Left ventricle myocardium inferior (tissue), 1 donor: ENCODE measurements at places on chromosomes 1 and 21. TPM values are rescaled to one million over a fixed set of nuclear protein-coding genes. Genes with fewer than 3 reads are reported as not detected.
A peak's percentile ranks its signal among the peaks of the same experiment; 100 is the strongest.

DNA sequence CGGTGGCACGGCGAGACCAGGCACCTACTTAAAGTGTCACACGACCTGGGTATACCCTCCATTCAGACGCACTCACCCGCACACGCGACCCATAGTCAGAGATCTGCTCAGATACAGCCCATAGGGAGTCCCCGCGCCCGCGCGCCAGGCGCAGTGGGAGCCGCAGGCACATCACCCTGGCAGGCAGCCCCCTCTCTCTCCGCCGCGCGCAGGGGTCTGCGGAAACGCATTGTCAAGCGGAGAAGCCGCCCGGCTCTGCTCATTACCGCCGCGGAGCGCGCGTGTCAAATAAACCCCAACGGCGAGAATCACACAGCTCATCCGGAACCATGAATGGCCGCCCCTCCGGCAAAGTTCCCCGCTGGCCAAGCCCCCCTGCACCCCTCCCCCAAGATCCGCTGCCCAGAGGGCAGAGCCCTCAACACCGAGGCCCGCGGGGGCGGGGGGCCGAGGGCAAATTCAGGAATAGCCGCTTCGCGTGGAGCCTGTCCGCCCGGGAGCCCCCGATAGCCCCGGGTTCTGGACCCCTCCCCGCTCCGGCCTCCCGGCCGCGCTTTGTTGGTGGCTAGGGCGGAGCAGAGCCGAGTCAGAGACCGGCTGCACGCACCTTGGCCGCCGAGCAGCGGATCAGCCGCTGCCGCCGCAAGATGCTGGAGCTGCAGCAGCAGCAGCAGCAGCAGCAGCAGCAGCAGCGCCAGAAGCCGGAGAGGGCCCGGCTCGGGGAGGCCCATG lies 522 bp downstream of the LRP8 start:
- DNase-seq, result no peak

- no peak for DNase-seq
Measured at GRCh38 chr1:211529453-211529852, 37.5 kb upstream of the RD3 start.

GRCh38 chr1:113048064-113048463 lies 24.9 kb upstream of the LRIG2 start:
- DNase-seq, result no peak

GRCh38 chr21:36076878-36077655 lies 7.2 kb downstream of the CBR1 start:
- no peak for DNase-seq

DNA sequence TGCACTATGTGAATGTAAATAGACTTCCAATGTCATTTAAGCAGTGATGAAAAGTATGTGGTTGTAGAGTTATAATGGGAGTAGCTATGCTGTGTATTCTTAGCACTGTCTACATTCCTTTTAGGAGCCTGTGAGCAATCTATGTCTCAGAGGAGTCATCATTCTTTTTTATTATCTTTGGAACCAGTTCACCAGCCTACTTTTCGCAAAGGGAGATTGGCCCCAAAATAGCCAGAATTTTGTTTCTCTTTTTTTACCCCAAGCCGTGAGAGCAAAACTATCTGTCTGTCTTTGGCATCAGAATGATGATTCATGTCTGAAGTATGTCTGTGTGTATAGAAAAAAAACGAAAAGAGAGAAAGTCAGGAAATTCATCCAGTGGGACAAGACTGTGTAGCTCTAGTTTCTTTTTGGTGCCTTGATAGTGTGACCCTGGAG lies 44.2 kb downstream of the OSBPL9 start:
- DNase-seq, result no peak

DNA sequence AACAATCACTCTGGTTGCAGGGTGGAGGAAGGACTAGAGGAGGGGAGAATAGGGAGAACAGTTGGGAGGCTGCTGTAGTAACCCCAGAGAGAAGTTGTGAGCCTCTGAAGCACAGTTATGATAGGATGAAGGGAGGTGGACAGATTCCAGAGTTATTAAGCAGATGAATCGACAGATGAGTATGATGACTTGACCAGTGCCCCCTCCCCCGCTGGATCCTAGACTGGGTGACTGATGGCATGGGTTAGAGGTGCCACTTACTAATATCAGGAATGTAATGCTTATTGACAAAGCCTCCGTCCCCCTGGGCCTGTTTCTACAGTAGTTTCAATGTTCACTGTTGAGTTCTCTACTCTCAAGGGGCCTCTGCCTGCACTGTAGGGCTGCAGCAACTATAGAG lies 14.0 kb upstream of the TIPRL start:
- no peak for DNase-seq

GRCh38 chr1:221276896-221277409 lies 397.7 kb downstream of the HLX start:
- no peak for DNase-seq

DNA sequence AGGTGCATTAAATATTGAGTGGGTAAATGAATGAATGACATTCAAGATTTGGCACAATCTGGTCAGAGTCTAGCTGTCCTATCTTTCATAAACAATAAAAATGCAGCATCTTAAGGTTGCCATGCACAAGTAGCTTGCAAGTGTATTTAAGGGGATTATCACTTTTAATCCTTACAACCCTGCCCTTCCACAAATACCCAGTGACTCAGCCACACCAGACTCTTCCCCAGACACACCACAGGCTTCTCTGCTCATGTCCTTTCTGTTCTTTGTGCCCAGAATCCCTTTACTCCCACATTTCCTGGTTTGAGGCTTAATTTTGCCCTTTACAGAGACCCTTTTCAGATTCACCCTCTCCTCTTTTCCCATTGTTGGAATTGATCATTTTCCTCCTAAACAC lies 59.8 kb downstream of the KIRREL1 start:
- DNase-seq, result no peak

DNA sequence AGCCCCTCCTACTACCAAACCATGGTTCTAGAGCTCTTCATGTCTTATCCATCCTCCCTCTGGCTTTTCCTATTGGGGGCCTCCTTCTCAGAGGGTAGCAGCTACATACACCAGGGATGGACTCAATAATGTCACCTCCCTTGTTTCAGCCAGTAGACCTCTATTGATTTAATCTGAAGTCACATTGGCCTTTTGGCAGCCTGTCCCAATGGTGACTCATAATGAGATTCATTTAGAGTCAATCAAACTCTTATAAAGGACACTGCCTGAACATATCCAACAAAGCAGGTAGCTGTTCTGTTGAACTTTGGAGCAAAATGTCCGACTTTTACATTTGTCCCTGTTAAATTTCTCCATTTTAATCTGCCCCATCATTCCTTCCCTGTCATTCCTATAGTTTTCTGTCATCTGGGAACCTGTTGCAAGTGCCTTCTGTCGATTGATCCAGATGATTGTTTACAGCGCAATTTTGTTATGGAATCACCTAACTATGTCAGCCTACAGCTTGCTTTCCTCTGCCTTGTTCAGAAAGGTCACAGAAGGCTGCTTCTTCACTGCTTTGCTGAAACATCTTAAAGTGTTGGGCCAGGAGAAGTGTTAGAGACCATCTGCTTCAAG lies 105.9 kb downstream of the ETS2 start:
- no peak for DNase-seq

DNA sequence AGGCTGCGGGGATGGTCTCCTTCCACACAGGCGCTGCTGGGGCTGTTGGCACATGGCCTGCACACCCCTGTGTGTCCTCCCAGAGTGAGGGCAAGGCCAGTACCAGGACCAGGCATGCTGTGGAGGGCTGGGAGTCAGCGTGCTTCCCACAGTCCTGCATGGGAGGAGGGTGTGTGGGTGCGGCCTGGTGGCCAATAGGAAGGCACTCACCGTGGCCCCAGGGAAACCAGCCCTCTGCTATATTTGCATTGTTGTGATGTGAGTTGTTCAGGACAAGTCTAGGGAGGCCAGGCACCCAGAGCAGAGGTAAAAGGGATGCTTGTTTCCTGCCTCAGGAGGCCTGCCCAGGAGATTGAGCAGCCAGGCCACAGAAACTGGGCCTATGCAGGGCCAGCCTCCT lies 59.5 kb downstream of the S100B start:
- no peak for DNase-seq

The PGBD2 gene
- total RNA-seq, result 3.9 TPM

The GUCA2B gene
- total RNA-seq, result not detected

The GNG12 gene
- 35.1 TPM for total RNA-seq

The TSACC gene
- 0.58 TPM for total RNA-seq

DNA sequence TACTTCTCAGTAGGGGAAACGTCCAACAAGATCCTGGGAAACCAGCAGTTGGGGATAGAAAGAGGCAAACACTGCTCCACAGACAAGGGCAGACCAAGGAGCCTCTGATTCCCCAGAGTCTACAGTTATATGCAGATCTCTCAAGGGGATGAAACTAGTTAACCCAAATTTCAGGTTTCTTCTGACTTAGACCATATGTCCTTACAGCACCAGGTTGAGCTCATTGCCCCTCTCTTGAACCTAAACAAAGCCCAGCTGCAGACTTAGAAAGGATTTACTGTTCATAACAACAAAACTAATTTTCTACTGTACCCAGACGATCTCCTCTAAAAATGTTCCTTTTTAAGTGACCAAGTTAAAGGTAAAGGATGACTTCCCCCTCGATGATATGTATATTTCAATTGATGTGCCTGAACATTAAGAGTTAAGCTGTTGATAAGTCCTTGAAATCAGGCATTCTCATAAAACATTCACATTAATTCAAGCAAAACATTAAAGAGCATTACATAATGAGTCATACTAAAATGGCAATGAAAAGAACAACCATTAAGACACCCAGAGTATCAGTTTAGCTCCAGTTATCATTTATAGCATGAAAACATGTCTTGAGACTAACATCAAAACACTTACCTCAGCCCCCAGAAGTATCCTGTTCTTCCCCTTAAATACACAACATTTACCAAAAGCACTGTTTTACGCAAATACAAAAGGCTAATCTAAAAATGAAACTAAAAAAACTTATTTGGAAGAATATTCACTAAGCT lies 24.1 kb downstream of the SMYD3 start:
- no peak for DNase-seq

The AJAP1 gene
- 0.16 TPM for total RNA-seq

- no peak for DNase-seq
Measured at GRCh38 chr1:112502826-112503225, 5.9 kb upstream of the WNT2B start.

- no peak for DNase-seq
Measured at GRCh38 chr1:177384461-177384860, 213.7 kb downstream of the BRINP2 start.

GRCh38 chr1:221583465-221583864 lies 158.4 kb downstream of the DUSP10 start:
- no peak for DNase-seq

DNA sequence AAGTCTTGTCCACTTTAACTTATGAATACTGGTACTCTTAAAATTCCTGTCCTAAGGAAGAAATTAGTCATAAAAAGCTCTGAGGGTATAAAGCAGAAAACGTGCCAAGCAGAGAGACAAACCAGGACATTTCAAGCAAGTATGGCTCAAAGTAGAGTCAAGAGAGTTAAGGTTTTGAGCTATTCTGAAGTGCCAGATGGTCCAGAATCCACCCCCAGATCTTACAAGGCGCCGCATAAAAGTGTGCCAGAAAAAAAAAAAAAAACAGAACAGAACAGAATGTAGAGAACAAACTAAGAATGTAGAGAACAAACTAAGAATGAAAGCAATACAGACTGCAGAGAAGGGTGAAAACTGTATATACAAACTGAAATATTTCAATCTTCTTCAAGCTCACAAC lies 12.5 kb downstream of the EPS15 start:
- no peak for DNase-seq

DNA sequence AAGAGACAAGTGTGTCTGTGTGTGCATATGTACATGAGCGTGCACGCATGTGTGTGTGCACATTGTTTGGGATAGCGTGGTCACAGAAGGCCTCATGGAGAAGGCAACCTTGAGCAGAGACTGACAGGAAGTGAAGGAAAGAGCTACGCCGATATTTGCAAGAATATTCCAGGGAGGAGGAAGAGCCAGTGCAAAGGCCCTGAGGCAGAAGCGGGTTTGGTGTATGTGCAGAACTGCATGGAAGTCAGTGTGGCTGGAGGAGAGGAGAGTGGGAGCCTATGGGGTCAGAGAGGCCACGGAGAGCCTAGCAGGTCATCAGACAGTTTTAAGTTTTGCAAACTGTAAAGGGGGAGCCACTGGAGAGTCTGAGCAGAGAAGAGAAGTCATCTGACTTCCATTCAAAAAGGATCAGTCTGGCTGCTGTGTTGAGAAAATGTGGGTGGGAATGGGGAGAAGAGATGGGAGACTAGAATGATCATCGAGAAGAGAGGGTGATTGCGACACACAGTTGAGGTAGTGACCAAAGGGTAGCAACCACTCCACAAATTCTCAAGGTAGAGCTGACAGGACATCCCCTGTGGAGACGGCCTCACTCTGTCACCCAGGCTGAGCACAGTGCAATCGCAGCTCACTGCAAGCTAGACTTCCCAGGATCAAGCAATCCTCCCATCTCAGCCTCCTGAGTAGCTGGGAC lies 3.9 kb downstream of the CELA2B start:
- DNase-seq, result no peak

The ZNF683 gene
- not detected for total RNA-seq

DNA sequence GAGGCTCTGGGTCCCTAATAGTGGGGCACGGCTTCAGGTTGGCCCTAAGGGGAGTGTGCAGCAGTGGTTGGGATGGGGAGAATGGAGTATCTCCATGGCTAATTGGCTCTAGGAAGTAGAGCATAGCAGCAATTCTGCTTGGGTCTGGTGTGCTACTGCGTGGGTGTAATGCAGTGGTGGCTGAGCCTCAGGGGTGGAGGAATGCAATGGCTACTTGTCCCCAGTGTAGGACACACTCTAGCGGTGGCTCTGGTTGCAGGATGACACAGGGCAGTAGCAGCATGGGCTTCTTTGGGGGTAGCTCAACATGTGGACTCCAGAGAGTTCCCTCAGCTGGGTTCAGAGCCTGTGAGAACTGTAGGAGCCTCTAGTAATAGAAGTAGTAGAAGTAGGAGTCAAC lies 91.2 kb upstream of the FAM78B start:
- DNase-seq, result no peak

DNA sequence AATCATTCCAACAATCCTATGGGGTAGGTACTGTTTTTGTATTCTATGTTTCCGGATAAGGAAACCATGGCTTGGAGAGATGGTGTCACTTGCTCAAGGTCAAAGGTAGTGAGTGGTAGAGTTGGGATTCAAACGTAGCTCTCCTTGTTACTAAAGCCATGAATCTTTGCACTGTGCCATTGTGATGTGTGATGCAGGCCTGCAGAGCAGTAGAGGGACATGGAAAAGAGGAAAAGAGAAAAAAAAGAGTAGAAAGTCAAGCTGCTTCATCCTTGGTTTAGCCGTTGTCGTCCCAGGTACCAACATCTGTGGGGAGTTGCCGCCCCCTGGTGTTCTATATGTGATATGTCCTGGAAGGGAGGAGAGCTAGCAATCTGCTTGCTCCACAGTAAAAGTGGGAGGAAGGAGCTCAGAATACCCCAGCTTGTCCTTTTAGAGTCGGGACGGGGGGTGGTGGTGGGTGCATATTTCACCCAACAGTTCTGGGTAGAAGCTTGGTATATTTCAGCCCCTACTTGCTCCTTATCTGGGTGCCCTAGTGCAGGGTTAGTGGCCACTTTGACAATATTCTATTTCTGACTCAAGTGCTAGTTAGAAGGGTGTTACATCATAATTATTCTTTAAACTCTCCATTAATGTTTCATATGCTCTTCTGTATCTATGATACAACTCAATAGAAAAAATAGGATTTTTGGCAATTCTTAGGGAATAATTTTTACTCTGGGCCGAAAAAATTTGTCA lies 98.4 kb downstream of the EBNA1BP2 start:
- peak; percentile 70 for DNase-seq
